A549 treated with CORT108297 at 1 μM for 4 hours (cell line): ENCODE measurements at places on chromosomes 6 and 20. TPM values are rescaled to one million over a fixed set of nuclear protein-coding genes. Genes with fewer than 3 reads are reported as not detected.

NT5E gene
- 26.1 to 44.8 TPM (median 36.4 TPM) in 5 replicates for total RNA-seq

PRPH2 gene
- total RNA-seq, result not detected in 5 replicates

LST1 gene
- total RNA-seq, result 0.46 to 0.73 TPM in 2 of 5 replicates, not detected in the others

TCP11 gene
- total RNA-seq, result not detected in 5 replicates

RNF182 gene
- 2.7 to 3.5 TPM (median 3.1 TPM) in 5 replicates for total RNA-seq

GNAS-AS1 gene
- total RNA-seq, result not detected in 5 replicates

LCA5 gene
- 0.49 to 1.1 TPM (median 0.95 TPM) in 5 replicates for total RNA-seq
